ENCODE measurements at places on chromosomes 6 and 20.

DNA sequence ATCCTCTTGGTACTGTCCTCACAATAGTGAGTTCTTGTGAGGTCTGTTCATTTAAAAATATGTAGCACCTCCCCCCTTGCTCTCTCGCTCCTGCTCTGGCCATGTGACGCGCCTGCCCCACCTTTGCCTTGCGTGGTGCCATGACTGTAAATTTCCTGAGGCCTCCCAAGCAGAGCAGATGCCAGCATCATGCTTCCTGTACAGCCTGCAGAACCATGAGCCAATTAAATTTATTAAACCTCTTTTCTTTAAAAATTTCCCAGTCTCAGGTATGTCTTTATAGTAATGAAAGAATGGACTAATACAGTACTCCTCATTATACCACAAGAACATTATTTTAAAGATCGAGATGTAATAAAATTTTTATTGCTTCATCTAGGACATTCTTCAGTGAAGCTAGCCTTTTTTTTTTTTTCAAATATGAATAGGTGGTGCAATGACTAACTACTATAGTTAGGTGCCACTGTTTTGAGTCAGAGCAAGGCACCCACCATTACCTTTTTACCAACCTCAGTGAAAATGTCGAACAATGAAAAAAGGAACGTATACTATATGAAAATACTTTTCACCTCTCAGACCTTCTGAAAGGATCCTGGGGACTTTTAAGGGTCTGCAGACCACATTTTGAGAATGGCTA, 191.1 kb upstream of the SGK1 start:
- no peak for DNase-seq

DNA sequence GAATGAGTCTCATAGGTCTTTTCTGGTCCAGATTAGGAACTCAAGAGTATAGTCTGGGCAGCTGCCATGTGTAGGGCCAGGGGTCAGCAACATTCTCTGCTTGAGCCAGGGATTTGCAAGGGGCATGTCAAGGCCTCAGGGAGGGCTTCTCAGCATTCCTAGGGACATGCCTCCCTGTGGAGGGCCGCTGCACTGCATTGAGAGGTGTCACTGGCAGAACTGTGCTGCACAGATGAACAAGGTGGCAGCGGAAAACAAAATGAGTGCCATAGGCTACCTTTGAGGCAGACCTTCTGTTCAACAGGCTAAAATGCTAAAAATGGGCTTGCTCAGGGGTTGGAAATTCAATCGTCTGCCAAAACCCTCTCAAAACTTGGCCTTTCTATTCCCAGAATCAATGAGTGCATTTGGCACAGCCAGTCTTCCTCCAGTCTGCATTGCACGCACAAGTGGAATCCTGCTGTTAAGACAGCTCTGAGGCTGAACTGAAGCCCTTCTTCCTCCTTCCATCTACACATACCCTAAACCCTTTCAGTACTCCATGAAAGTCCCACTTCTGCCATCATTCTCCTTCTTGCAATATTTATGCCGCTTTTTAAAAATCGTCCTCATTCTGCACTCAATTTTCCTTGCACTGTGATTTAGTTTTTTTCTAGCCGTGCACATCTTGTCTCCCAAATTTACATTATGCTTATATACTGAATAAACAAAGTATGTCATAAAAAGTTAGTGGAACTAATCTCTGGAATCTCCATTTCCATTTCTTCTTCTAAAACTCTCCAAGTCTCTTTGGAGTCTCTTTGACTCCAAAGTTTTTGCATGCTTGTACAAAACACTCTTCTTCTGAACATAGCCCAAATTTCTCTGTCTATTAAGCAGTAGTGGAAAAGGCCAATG, 51.7 kb downstream of the SLC26A8 start:
- peak; percentile 59 for DNase-seq

DNA sequence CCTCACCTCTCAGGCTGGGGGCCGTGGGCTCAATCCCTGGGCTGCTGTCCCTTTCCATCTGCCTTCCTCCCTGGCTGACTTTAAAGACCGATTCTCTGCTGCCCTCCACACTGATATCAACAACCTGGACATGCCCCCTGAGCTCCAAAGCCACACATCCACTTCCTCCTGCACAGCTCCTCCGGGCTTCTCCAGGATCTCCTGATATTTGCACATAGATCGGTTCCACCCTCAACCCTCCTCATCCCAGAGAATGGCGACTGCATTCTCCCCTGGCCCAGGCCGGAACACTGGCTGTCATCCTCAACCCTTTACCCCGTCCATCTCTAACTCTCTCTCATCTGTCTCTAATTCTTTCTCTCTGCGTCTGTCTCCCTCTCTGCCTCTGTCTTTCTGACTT, 21.0 kb upstream of the NOL4L start:
- no peak for DNase-seq

DNA sequence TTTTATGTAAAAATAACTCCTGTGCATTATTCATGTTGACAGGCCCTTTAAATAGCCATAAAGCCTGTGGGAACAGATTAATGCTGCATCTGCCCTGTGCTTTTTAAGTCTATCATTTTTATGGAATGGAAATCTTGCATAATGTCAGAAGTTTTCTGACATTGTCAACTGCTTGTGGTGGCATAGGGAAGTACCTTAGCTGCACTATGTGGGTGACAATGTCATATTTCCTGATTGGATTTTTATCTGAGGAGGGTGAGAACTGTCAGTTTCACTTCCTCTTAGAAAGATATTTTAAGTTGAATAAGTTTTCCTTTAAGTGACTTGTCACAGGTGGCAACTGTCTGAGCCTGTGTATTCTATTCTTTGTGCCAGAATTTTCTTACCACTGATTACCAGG, 267.9 kb downstream of the PLCB1 start:
- no peak for DNase-seq

- no peak for DNase-seq
Measured at GRCh38 chr6:135385299-135385698, 112.2 kb downstream of the AHI1 start.

DNA sequence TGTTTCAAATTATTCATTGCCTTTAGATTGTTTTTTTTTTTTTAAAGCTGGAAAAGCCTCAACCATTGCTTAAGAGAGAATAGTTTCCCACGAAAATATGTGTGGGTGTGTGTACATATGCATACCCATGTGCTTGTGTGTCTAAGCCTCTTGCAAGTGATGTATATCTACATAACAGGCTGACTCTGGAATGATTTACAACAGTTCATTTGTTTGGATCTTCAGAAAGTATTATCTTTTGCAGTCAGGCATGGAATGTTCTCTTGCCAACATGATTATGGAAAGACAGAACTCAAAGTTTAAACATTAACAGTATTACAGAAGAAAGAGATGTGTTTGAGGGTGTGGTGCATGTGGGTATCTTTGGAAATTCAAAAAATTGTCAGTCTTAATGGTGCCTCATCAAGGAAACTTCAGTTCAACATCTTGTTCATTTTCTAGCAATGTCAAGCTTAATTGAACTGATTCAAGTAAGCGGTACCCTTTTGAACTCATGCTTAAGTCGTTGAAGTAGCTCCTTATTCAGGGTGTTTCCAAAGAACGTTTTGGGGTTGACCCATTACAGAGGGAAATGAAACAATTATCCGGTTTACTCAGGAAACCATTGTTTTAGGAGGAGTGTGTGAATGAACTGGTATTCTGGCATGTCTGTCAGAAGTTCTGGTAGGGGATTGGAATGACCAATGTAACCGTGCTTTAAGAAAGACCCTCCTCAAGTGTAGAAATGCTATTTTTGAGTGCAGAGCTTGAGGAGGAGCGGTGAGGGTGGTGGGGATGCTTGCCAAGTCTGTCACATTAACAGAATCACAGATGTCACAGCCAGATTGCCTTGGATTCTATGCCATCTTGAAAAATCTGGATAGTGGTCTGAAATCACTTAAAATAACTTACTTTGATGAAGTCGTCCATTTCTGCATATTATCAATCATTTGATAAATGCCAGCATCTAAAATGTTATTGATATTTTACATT, 60.3 kb downstream of the ADGRG6 start:
- no peak for DNase-seq

- no peak for DNase-seq
Measured at GRCh38 chr6:162538643-162539064, 188.9 kb downstream of the PRKN start.

DNA sequence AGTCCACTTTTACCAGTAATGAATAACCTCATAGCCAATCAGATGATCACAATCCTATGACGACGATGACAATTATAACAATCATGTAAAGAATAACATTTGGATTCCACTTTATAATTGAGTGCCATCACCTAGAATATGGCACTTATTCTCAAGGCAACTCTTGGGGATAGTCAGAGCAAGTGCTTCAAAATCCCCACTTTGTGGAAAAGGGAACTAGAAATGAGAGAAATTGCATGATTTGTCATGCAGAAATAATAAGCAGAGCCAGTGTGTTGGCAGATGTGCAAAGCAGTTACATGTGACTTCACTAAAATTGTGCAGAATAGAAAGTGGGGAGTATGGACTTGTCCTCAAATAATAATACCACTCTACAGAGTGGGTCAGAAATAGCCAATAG, 41.3 kb downstream of the FRK start:
- no peak for DNase-seq

DNA sequence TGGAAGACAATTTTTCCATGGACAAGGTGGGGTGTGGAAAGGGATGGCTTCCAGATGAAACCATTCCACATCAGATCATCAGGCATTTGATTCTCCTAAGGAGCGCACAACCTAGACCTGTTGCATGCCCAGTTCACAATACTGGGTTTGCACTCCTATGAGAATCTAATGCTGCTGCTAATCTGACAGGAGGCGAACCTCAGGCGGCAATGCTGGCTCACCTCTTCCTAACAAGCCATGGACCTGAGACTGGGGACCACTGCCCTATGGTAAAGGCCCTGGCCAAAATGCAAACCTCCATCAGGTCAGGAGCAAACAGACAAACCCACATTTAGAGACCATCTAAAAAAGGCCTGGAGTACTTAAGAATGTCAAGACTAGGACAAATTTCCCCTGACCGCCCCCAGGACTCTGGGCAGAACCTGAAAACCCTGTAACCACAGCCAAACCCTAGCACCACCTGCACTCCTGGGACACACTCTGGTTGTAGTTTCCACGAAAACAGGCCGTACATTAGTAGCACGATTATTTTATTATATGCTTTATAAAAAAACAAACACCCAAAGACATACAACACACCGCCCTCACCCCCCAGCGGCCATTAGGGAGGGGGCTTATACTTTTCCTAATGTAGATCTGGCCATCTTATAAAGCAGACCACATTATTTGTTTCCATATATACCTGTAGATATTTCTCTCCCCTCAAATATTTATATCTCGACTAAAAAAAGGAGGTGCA, 27.3 kb downstream of the SNX5 start:
- DNase-seq = no peak

GRCh38 chr20:51138576-51138975, 115.7 kb upstream of the KCNG1 start:
- no peak for DNase-seq

DNA sequence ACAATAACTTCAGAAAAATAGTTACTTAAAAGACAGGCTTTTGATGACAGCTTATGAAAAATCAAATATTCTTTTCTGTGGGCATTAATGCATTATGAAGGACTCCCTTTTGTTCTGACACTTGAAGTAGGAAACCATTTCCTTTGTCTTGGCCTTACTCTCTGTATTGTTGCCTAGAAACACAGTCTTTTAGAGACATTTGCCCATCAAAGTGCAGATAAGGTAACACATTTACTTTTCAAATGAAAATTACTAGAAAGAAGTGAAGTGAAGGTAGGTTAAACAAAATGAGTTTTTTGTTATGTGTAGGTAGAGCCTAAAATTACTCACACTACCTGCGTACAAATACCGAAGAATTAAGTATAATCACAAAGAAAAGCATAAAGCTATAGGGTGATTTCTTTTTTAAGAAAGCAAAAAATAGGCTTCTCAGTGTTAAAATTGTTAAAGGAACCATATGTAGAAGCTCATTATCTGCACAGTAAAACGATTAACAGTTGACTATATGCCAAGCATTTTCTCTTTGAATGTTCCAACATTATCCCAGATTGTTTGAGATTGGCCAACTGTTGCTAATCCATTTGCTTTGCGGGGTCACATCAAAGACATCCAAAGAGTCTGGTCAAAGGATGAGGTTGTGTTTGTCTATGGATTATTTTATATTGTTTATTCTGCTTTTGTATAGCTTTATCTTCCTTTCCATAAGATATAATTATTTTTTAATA, 542.0 kb upstream of the RNF217 start:
- DNase-seq = no peak

GRCh38 chr6:18897350-18897749, 510.2 kb downstream of the RNF144B start:
- no peak for DNase-seq

GRCh38 chr6:3061501-3061941, 6.8 kb upstream of the RIPK1 start:
- no peak for DNase-seq

DNA sequence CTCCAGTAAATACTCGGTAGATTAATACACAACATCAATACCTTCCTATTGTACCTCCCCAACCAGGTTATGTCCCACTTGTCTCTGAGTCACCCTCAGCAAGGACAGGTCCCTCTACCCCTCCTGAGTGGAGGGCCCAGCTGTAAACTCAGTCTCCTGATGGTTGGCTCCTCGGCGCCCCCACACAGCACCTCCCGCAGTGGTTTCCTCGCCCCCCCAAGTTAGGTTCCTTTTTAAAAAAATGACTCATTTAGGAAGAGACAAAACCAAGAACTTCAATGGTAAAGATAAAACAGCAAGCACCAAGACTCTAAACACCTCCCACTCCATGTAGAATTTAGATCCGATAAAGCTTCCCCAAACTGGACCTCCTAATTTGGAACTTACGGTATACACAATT, 83.5 kb downstream of the TRERF1 start:
- no peak for DNase-seq

DNA sequence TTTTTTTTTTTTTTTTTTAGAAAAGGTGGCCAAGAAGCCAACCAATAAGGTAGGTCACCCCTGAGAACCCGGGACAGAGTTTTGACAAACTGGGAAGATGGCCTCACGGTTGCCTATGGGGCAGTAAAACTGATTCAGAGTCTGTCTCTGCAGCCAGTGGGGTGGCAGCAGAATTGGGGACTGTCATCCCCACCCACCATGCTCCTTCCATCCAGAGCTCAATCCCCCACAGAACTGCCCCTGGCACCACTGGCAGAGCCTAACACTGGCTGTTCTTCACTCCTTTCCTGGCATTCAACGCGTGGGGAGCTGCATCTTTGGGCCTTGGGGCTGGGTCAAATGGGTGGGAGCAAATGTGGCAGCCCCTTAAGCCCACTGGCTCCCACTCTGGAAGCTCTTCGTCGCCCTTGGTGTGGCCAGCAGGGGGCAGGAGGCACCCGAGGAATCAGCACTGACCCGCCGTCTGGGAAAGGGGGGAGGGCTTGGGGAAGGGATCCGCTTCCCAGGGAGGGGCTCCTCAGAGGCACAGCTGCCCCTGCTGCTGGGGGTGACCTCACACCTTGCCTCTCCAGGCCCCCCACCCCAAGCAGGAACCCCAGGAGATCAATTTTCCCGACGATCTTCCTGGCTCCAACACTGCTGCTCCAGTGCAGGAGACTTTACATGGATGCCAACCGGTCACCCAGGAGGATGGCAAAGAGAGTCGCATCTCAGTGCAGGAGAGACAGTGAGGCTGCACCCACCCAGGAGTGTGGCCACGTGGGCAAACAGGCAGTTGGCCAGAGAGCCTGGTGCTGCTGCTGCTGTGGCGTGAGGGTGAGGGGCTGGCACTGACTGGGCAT, 10.4 kb downstream of the CD40 start:
- peak; percentile 85 for DNase-seq

GRCh38 chr6:40721271-40721952, 134.2 kb upstream of the LRFN2 start:
- no peak for DNase-seq
